ENCODE measurements at places on chromosomes 6 and 20. TPM values are rescaled to one million over a fixed set of nuclear protein-coding genes. Genes with fewer than 3 reads are reported as not detected.

Gene CNR1
- total RNA-seq = not detected

Gene CMTR1
- total RNA-seq = 37.7 TPM

Gene EEF1A2
- 0.43 TPM for total RNA-seq

GRCh38 chr20:62782149-62782892 is 14.0 kb upstream of the MRGBP start:
- peak; percentile 35 for DNase-seq

Gene BTBD9
- total RNA-seq = 13.7 TPM

GRCh38 chr20:46627234-46627633 is 24.0 kb downstream of the SLC13A3 start:
- no peak for DNase-seq

Gene ALDH8A1
- total RNA-seq = not detected

Gene DNMT3B
- total RNA-seq = 1.5 TPM

GRCh38 chr6:129567374-129567773 is 142.6 kb downstream of the ARHGAP18 start:
- peak; percentile 28 for DNase-seq

Gene MTFR2
- not detected for total RNA-seq

Gene NMBR
- not detected for total RNA-seq

DNA sequence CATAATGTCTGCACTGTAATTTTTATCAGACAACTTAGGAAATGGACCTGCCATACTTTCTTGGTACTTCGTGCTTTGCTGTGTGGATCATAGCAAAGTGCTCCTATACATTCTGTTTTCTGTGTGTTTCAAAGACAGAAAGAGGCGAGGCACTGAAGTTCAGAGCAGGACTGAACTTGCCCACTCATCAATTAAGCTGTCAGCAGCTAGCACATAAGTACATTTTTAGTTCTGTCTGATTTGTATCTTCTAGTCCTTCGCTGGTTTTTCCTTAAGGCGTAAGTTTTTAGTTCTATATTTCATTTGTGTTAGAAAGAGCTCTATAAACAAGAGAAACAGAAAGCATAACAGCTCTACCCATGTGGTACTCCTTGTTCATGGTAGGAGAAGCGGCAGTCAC is 42.1 kb downstream of the MAP3K4 start:
- DNase-seq = peak; percentile 17

Gene LKAAEAR1
- 3.7 TPM for total RNA-seq

DNA sequence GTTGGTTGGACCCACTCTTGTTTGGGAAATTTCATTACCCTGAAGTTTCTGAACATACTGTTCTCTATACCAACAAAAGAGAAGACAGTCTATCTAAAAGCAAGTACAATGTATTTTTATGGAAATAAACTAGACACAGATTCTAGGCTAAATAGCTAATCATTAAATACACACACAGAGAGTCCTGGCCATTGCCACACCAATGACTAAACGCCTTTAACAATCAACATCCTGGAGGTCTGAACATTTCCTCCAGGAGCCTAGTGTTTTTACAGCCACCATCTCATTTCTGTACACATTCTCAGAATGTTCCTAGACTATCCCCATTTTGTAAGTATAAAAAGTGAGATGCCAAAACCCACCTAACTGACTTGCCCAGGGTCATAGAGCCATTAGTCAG is 141.6 kb upstream of the RREB1 start:
- DNase-seq = no peak

Gene MICB
- 4.1 TPM for total RNA-seq

DNA sequence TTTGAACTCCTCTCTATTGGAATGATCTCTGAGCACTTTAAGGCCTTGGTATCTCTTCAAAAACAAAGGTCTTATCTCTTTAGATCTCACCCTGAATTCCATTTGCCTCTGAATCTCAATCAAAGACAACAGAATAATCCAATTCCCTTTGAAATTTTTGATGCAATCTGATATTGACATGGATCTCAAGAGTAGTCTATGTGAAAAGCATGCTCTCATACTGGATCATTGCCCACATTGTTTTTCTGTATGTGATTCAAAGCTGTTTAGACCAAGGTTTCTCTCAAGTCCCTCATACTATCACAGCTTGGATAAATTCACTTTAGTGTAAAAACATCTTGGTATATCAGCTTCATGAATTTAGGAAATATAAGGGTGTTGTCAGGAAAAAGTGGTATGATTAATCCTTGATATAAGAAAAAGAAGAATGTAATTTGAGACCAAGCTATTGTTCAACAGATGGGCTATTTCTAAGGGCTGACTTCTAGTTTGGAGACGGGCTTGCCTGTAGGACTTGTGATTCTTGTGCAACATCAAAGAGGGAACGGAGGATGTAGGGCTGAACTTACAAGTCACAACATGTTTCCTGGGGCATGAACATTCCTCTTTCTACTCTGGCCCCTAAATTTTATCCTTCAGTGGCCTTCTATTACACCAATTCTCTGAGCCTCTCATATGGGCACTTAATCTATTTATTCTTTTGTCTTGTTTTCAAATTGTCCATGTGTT is 77.9 kb upstream of the CITED2 start:
- peak; percentile 26 for DNase-seq

DNA sequence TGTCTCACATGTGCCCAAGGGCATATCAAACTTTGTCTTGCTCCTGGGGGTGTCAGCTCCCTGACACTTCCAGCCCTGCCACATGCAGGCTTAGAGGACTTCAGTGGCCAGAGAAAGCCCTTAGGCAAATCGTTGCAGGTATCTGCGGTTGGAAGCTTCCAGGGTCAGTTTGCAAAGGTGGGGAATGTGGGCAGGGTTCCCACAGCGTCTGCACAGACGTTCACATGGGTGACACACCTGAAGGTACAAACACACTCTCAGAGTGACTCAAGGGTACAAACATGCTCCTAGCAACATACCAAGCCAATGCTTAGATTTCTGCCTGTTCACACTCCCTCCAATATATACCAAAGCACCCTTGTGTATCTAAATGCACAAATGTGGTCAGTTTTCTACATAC is 30.0 kb downstream of the VSTM2L start:
- no peak for DNase-seq

DNA sequence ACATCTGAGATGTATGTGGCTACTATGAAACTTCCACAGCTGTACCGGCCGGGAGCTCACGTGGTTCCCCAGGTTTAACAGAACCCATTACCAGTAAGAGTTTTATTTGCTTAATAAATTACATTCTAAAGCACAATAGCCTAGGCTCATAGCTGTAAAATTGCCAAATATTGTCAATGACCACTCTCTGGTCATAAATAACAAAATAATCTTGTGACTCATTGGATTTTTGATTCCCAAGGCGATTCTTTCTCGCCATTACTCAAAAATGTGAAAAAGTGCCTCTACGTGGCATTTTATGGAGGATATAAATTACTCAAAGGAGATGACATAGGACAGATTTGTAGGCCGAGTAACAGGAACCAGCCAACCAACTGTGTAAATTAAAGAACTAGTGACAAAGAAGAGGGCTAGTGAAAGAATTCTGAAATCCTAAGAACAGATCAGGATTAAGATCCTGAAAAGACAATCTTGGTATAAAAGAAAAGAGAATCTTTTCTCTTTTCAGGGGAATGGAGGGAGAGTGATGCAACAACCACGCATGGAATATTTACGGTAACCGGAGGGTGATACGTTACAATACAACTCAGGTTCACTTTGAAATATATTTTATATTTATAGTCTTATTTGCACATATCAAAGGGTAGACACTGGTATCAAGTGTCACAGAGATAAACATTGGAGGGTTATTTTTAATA is 199.7 kb downstream of the FOXC1 start:
- no peak for DNase-seq

Gene ZC3H12D
- total RNA-seq = not detected

DNA sequence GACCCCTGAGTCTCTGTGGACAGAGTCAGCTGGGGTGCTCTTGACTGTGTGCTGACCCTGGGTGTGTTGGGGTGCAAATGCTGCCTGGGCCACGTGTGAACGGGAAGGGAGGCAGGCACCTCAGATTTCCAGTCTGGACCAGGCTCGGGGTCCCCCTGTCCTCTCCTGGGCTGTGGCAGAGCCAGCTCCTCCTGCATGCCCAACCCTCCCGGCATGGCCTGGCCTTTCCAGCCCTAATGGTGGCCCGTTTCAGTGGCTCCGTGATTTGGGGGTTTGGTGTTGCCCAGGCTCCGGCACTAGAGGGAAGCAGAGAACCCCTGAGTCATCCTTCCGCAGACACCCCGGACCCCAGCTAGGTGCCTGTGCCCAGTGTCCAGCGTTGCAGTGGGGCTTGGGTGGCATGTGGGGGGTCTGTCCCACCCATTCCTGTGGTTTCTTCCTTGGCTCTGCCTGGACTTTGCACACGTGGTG is 9.1 kb downstream of the RBM38 start:
- DNase-seq = no peak

DNA sequence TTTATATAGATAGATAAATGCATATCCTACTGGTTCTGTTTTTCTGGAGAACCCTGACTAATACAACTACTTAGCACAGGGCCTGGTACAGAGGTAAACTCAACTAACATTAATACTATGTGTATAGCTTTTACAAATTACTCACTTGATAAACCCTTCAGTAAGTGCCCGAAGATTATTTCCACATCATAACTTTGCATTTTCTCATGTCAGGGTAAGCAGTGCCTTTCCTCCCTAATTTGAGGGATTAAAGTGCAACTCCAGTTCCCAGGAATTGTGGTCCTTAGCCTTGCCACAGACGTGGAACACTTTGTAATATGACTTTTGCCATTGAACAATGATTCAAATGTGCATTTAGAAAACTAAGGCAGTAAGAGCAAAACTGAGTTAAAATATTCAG is 147.5 kb upstream of the SMLR1 start:
- peak; percentile 46 for DNase-seq

Gene LY6G5C
- total RNA-seq = 1.7 TPM

DNA sequence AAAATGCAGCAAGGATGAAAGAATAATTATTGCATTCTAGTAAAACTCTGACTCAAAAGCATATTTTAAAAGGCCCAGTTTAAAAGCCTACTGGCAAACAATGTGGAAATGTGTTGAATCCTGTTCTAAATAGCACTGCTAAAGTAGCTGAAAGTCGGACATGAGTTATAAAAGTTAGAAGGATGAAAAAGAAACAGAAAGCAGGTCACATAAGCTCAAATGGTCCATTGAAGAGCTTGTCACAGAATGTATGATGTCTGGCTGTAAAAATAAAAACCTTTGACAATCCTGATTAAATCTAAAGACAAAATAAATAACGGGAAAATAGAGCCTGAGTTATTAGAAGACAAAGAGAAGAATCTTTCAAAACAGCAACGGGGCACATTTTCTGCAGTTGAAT is 218.6 kb upstream of the UFL1 start:
- no peak for DNase-seq

Gene ARFGEF3
- total RNA-seq = 0.11 TPM

Gene UST
- 23.3 TPM for total RNA-seq

DNA sequence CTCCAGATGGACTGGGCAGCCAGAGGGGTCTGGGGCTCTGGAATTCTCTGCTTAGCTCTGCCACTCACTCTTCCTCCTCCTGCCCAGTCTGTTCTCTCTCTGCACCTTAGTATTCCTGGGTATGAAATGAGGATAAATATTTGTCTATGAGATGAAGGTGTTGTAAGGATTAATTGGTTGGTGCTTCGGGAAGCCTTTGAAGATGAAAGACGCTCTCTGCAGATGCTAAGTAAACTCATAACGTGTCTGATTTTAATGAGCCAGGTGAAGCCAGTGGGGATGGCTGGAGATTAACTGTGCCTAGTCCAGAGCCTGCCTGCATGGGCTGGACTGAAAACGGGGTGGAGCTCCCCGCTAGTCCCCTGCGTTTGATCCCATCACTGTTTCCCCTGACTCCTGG is 23.1 kb upstream of the TCP11 start:
- DNase-seq = no peak

Gene COL9A3
- total RNA-seq = not detected

Gene VTA1
- 108 TPM for total RNA-seq

Gene EBF4
- total RNA-seq = 0.76 TPM

- DNase-seq = no peak
Measured at GRCh38 chr6:4295058-4295782, 159.8 kb upstream of the ECI2 start.

DNA sequence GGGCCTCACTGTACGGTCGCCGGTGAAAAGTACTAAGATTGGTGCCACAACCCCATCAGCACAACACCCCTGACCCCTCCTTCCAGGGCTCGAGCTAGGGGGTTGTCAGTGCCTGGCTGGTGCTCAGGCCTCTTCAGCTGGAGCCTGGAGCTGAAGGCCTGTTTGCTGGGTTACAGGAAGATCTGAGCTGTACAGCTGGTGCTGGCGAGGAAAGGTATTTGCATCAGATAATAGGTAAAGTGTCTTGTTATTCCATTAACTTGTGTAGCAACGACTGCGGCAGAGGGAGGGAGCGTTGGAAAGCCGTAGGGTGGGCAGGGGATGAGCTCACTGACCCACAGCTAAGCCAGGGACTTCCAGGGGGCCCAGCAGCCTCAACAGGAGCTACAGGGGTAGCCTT is 15.8 kb upstream of the SIRPA start:
- no peak for DNase-seq

- no peak for DNase-seq
Measured at GRCh38 chr6:26141378-26141904, 54.2 kb downstream of the HFE start.

DNA sequence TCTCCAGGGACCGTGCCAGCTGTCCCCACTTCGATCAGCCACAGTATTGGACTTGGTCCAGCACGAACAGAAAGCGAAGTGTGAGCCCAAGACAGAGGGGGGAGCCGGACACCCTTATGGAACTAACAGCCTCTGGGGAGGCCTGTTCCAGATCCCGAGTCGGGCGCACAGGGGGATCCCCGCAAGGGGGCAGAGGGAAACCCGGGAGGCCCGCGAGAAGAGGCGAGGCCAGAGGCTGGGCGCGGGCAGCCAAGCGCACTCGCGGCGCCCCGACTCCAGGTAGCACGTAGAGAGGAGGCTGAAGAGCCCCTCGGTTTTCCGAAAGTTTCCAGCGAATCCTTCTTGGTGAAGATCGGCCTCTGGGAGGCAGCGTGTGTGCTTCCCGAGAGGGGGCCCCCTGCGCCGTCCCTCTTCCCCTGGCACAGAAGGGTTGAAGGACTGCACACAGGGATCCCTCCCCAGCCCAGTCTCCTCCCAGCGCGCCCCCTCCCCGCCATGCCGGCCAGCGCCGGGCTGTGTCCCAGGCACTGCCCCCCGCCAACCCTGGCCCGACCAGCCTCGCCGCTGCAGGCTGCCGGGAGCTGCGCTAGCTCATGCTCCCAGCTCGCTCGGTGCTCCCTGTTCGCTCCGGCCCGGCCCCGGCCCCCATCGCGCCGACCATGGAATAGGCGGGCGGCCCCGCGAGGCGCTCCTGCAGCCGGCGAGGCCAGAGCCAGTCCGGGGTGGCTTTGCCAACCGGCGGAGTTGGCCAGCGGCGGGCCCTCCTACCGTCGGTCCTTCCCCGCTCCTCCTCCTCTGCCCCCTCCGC is 577 bp upstream of the SLC24A3 start:
- peak; percentile 17 for DNase-seq

- no peak for DNase-seq
Measured at GRCh38 chr6:4664911-4665310, 111.3 kb upstream of the CDYL start.

Gene NOX3
- not detected for total RNA-seq

Gene EDN3
- not detected for total RNA-seq

DNA sequence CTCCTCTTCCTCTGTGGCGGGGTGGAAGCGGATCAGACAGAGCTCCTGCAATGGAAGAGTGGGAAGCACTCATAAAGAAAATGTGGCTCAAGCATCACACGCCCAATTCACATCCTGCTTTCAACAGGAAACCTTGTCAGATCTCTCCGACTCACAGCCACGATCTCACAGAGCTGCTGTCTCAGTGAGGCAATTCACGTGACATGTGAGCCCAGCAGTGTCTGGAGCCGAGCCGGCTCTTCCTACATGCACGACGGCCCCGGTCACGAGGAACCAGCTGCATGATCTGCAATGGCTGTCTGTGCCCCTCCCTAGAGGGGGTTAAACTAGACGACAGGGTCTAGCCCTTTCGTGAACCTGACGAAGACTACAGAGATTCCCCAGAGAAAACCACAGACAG is 29.5 kb upstream of the TCFL5 start:
- peak; percentile 25 for DNase-seq

Measured in GM23248 (cell line).